ENCODE measurements at places on chromosomes 4 and X.

- no peak for DNase-seq
These were observed 32.0 kb upstream of the STS start for GRCh38 chrX:7115557-7115956.

DNA sequence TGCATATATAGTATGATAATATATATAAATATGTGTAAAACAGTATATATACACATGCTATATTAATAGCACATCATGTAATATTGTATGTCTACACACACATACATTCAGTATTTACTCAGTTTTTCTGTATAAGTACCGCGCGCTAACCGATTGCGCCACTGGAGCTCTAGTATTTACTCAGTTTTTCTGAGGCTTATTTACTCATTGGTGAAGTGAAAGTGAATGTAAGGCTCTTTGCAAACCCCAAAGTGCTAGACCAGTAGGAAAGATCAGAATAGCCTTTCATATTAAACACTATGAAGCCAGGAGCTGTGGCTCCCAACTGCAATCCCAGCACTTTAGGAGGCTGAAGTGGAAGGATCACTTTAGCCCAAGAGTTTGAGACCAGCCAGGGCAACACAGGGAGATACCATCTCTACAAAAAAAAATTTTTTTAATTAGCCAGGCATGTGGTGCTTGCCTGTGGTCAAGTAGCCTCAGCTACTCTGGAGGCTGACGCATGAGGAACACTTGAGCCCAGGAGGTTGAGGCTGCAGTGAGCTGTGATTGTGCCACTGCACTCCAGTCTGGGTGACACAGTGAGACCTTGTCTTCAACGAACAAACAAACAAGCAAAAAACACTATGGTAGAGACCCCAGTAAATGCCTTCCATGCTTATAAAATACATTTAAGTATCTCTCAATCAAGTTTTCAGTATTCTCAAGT is 125.8 kb downstream of the KIT start:
- DNase-seq, result no peak

- peak; percentile 11 for DNase-seq
These were observed 734 bp upstream of the GALNT7 start for GRCh38 chr4:173167758-173168395.

DNA sequence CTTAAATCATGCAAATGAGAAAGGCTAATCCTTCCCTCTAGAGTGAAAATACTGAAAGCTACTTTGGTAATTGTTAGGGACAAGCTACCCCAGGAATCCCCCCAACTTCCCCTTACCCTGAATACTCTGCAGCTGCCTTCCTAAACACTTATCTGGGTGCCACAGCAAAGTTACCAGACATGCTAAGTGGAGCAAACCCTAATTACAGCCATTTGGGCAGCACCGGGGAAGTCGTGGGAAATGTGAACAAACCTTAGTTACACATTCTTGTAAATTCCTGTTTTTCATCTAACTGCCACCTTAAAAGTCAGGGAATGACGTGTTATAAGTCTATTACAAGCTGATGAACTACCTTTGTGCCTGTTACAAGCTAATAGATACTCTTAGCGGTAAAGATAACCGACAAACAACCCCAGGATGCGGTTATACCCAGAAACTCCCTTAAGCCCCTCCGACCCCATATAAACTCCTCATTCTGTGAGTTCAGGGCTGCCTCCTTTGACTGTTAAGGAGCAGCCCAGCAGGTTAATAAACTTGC is 66.0 kb upstream of the PLAC8 start:
- DNase-seq, result no peak

DNA sequence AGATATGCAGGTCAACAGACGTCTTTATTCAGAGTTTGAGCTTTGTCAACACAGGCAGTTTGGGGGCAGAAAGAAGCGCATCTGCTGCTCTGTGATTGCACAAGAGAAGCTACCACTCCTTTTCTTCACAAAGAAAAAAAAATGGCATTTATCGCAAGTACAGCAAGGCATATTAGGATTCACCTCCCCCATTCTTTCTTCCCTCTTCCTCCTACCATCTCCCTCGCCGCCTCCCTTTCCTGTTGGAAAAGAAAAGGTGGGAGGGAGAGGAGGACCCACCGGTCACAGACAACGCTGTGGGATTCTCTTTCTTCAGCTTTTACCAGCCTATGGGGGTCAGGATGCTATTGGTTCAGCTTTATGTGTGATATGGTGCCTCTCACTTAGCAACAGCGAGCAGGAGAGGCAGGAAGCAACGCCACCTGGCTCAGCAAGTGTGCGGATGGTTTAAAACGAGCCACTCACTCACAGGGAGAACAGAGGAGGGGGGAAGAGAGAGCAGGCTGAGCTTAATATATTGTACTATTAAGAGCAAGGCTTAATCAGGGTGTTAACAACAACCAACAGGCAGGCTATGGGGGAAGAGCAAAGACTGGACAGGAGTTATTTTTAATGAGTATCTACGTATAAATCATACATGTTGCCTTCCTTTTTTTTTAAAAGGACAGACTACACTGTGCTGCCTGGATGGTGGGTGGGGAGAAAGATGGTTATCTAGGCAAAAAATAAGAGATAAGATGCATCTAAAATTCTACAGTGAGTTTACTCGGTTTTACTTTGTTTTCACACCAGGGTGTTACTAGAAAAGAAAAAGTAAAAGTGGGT is 104.7 kb downstream of the MAML3 start:
- no peak for DNase-seq

DNA sequence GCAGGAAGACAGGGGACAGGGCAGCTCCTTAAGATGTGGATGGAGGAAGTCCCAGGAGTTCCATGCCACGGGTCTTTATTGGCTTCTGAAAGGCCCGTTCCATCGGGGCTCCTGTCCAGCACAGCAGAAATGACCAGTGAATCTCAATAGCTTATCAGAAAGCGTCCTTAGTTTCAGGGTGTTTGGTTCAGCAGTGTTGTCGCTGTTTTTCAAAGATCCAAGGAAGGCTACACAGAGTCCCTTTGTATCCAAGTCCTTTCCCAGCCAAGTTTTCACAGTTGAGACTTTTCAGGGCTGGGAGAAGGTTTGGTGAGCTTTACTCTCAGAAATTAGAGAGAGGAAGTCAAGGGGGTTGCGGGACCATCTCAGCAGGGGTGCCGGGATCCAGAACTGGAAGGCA is 5.0 kb upstream of the ZCCHC4 start:
- DNase-seq, result no peak

DNA sequence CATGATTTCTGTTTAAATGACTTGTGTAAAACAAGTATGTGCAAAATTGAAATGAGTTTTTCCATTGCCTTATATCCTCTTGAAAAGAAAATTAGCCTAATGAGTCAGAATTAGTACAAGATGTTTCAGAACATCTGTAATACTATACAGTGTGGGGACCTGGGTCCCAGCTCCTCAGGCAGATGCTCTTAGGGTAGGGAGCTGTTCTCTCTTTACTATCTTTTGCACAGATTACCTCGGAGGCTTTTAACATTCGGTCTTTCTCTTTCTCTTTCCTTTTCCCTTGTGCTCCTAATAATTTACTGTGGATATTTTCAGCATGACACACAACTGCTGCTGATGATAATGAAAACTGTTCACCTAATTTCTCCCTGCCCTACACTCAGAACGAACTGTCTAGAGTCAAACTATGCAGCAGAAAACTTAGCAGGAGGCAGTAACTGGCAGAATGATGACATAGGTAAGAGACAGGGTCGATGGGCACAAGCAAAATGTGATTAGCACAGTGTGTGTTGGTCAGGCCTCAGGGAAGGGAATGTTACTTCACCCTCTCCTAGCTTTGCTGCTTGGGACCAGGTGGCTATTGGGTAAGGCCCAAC is 455.3 kb downstream of the PDHA2 start:
- DNase-seq, result no peak

Measured in stimulated activated CD4-positive, alpha-beta T cell treated with anti-CD3 and anti-CD28 coated beads, TNF-alpha, amount 100 ng/mL, for 1 hour (primary cell).